Neural crest cell (in vitro differentiated cells): ENCODE measurements at places on chromosomes 4 and X.

DNA sequence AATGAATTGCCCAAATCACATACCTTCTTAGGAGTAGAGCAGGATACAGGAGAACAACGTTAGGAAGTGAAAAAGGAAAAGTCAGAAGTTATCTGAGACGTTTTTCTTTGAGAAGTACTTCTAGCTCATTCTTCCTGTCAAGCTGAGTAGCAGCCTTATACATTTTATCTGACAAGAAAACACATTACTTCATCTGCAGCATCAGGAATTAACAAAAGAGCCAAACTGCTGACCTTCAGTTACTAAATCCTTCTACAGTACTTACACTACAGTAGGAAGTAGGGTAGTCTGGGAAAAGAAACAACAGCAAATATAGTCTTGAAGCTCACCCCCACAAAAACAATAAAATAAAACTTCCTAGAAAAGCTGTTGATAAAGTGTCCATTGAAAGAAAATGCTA lies 57.0 kb downstream of the ATP11C start:
- peaks cover 7% of the 10 kb centered on the region for H3K36me3 ChIP-seq
- no peak for DNase-seq
- no peaks in the 10 kb centered on the region for H3K27me3 ChIP-seq
- peaks cover 4% of the 10 kb centered on the region for H3K4me1 ChIP-seq

GRCh38 chr4:59583845-59584568 lies 1616.1 kb upstream of the ADGRL3 start:
- no peaks in the 10 kb centered on the region for H3K4me1 ChIP-seq
- H3K36me3 ChIP-seq, result no peaks in the 10 kb centered on the region
- no peaks in the 10 kb centered on the region for H3K27me3 ChIP-seq

GRCh38 chr4:95232358-95233156 lies 316.2 kb downstream of the UNC5C start:
- no peak overlapping the region for H3K4me3 ChIP-seq
- H3K27ac ChIP-seq, result no peak overlapping the region

GRCh38 chr4:40227284-40227683 lies 30.5 kb downstream of the RHOH start:
- H3K27me3 ChIP-seq, result no peaks in the 10 kb centered on the region
- no peak for DNase-seq
- H3K4me3 ChIP-seq, result no peak overlapping the region

DNA sequence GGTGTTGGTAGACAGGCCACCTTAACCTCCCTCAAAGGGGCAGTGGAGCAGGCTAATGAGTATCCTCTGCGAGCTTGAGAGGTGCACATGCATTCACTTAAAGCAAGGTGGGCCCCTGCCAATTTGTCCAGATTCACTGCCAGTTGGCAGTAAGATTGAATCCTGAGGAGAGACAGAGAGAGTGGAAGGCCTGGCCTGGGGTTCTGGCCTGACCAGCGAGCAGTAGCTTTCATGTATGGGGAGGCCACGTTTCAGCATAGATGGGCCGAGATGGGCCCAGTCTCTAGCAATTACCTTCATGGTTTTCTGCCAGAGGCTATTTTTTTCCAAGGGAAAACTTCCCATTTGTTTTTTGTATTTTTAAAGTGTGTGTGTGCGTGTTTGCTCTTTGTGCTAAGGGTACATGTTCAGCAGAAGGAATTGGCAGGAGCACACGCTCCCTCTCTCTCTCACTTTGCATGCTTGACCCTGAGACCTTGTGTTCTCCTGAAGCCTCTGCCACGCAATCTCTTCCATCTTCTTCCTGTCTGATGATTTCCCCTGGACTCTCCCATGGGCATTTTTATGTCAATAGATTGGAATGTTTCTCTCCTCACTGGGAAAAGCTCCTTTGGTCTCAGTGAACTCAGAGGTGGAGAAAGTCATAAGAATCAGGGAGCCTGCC lies 215.8 kb upstream of the SFRP2 start:
- peaks cover 4% of the 10 kb centered on the region for H3K4me1 ChIP-seq
- no peak overlapping the region for H3K4me3 ChIP-seq
- no peaks in the 10 kb centered on the region for H3K27me3 ChIP-seq
- peaks cover 17% of the 10 kb centered on the region for H3K36me3 ChIP-seq

- H3K4me1 ChIP-seq, result no peaks in the 10 kb centered on the region
- H3K36me3 ChIP-seq, result peaks cover 24% of the 10 kb centered on the region
- no peak for DNase-seq
- H3K27ac ChIP-seq, result no peak overlapping the region
- no peak overlapping the region for H3K4me3 ChIP-seq
- no peaks in the 10 kb centered on the region for H3K27me3 ChIP-seq
Observed at GRCh38 chr4:105170711-105171110, 24.0 kb downstream of the TET2 start.

- DNase-seq, result no peak
- H3K4me3 ChIP-seq, result no peak overlapping the region
- H3K4me1 ChIP-seq, result peaks cover 24% of the 10 kb centered on the region
- no peaks in the 10 kb centered on the region for H3K27me3 ChIP-seq
- peak overlapping the region; percentile 72 for H3K27ac ChIP-seq
Observed at GRCh38 chr4:86994686-86995085, 59.9 kb downstream of the AFF1 start.

- no peak for DNase-seq
- H3K27me3 ChIP-seq, result no peaks in the 10 kb centered on the region
- peaks cover 7% of the 10 kb centered on the region for H3K36me3 ChIP-seq
- H3K27ac ChIP-seq, result no peak overlapping the region
- H3K4me1 ChIP-seq, result peaks cover 9% of the 10 kb centered on the region
Observed at GRCh38 chrX:15465896-15466651, 27.1 kb downstream of the PIR start.

GRCh38 chrX:40108162-40108958 lies 10.6 kb upstream of the BCOR start:
- DNase-seq, result no peak
- H3K4me3 ChIP-seq, result peak overlapping the region; percentile 89
- H3K27me3 ChIP-seq, result peaks cover 22% of the 10 kb centered on the region

GRCh38 chr4:83646538-83647239 lies 110.8 kb downstream of the GPAT3 start:
- H3K27ac ChIP-seq, result no peak overlapping the region
- no peaks in the 10 kb centered on the region for H3K4me1 ChIP-seq

DNA sequence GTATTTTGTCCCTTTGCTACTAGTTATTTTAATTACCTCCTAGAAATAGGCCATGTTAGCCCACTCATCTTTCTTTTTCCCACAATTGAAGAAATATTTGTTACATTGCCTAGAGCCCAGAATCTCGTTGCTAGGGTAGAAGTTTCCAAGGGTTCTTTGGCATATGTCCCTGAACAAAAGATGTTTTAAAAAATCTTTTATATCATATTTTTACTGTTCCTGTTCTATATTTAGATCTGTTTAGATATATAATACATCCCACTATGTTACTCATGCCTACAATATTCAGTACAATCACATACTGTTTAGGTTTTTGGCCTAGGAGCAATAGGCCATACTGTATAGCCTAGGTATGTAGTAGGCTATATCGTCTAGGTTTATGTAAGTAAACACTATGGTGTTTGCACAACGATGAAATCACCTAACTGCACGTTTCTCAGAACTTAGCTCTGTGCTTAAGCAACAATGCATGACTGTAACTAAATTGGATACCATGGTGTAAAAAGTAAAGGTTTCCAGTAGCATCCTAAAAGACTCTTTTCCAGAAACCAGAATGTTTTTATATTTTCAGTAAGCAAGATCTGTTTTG lies 236.0 kb upstream of the SLIT2 start:
- DNase-seq, result no peak
- no peak overlapping the region for H3K4me3 ChIP-seq
- no peaks in the 10 kb centered on the region for H3K36me3 ChIP-seq
- H3K4me1 ChIP-seq, result no peaks in the 10 kb centered on the region
- no peaks in the 10 kb centered on the region for H3K27me3 ChIP-seq

DNA sequence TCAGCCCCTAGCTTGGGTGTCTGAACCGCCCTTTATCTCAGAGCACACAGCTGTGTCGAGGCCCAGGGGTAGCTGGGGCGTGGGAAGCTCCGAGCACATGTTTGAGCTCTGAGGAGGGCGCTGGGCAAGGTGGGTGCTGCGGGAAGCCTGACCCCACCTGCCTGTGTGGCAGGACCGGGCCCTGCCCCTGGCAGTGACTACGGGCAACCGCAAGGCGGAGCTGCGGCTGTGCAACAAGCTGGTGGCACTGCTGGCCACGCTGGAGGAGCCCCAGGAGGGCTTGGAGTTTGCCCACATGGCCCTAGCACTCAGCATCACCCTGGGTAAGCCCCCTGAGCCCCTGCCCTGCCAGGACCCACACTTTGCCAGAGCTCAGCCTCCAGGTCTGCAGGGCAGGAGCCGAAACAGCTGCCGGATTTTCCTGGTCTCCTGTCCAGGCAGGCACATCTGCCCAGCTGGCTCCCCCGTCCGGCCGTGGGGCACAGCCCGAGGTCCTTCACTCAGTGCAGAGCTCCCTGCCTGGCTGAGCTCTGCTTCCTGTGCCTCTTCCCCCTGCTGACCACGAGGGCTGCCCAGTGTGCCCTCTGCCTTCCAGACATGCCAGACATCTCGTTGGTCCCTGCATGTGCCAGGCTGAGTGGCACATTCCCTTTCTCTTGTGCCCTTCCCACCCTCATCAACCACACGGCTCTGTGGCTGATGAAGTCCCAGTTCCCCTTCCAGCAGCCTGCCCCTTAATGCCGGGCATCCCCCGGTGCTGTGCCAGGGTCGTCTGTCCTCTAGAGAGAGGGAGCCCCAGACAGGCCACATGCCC lies 33.2 kb upstream of the HTRA3 start:
- no peaks in the 10 kb centered on the region for H3K27me3 ChIP-seq
- no peak overlapping the region for H3K4me3 ChIP-seq
- H3K4me1 ChIP-seq, result peaks cover 6% of the 10 kb centered on the region

DNA sequence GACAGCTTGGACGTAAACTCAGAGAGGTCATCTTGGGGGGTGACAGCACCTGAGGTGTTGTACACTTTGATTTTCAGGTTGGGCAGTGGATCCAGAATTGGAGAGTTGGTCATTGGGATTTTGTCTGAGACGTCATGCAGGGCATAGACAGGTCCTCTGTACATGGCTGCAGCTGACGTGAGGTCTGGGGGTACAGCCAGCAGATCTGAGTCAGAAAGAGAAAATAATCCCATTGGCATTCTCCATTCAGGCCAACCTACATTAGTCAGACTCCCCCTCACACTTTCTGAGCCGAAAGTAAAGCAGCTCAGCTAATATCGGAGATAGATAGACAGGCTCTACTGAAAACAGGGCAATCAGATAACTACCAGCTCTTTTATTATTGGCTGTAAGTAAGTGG lies 329.7 kb downstream of the UNC5C start:
- H3K27me3 ChIP-seq, result no peaks in the 10 kb centered on the region
- no peak overlapping the region for H3K4me3 ChIP-seq
- peaks cover 35% of the 10 kb centered on the region for H3K4me1 ChIP-seq
- H3K27ac ChIP-seq, result no peak overlapping the region
- no peak for DNase-seq

DNA sequence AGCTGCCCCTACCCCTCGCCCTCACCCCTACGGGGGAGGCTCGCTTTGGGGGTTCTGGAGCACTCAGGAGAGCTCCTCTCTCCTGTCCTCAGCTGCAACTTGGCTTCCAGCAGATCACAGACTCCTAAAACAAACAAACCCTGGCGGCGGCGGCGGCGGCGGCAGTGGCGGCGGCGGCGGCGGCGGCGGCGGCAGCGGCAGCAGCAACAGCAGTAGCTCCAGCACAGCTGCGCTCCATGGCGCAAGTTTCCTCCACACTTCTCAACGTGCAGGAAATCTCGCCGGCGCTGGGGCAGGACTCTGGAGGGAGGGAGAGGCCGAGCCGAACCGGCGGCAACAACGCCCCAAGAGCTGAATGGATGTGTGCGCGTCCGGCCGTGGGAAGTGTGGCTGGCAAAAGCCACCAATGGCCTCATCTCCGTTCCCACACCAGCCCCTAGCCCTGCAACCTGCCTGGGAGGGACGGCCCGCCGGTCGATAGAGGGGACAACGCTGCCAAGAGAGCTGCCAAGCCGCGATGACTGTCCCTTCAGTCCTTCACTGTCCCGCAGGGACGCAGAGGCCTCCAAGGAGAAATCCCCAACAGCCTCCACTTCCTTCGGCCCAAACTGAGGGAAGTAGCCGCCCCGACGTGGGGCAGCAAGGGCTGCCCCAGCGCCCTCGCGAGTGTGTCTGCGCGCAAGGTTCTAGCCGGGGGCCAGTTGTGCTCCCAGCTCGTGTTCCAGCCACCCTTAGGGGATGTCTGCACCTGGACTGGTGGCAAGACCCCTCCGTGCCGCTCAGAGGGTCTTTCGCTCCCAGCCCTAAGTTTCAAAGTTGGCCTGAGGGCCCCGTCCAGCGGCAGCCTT lies 775 bp downstream of the SHROOM4 start:
- H3K36me3 ChIP-seq, result peaks cover 11% of the 10 kb centered on the region
- peaks cover 28% of the 10 kb centered on the region for H3K4me1 ChIP-seq
- no peaks in the 10 kb centered on the region for H3K27me3 ChIP-seq
- DNase-seq, result peak; percentile 6
- H3K27ac ChIP-seq, result no peak overlapping the region

GRCh38 chrX:115896362-115896761 lies 274.2 kb upstream of the AGTR2 start:
- H3K4me1 ChIP-seq, result no peaks in the 10 kb centered on the region
- H3K27me3 ChIP-seq, result no peaks in the 10 kb centered on the region
- no peak overlapping the region for H3K27ac ChIP-seq
- DNase-seq, result no peak

DNA sequence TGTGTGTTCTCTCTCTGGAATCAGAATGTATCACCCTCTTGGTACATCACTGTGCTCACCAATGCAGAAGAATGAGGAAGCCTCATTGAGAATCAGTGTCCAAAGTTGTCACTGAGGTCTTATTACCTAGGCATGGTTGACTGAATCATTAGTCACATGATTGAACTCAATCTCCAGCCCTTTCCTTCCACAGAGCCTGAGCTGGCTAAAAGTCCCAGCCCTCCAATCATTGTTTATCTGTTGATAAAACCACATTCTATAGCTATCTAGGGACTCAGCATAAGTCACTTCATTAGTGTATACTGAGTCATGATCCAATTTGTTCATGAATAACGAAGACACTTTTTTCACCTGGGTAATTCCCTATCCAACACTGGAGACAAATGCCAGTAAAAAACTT lies 396.8 kb downstream of the TRAM1L1 start:
- no peaks in the 10 kb centered on the region for H3K27me3 ChIP-seq
- H3K4me3 ChIP-seq, result no peak overlapping the region
- H3K4me1 ChIP-seq, result no peaks in the 10 kb centered on the region
- no peaks in the 10 kb centered on the region for H3K36me3 ChIP-seq

DNA sequence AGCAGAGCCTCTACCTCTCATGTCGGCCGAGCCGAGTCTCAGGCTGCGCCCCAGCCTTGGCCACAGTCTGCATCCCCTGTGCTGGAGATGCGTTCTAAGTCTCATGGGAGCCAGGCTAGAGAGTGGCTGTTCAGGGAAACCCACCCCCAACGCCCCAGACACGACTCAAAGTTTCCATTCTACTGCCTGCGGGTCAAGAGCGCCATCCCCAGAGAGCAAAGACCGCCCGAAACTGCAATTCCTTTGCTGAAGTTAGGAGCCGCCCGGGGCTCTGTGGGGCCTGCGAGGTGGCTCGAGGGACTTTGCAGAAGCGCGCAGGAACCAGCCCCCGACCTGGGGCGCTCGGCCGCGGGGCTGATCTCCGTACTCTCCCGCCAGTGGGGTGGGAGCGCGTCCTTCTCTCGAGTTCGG lies 10.0 kb upstream of the ELF4 start:
- H3K4me3 ChIP-seq, result peak overlapping the region; percentile 74
- no peak overlapping the region for H3K27ac ChIP-seq
- peaks cover 13% of the 10 kb centered on the region for H3K27me3 ChIP-seq
- DNase-seq, result peak; percentile 13
- H3K4me1 ChIP-seq, result peaks cover 8% of the 10 kb centered on the region
- peaks cover 15% of the 10 kb centered on the region for H3K36me3 ChIP-seq
